ENCODE measurements at places on chromosomes 13 and 19.
A peak's percentile ranks its signal among the peaks of the same experiment; 100 is the strongest.

- ATAC-seq, result no peak
Measured at GRCh38 chr19:3625996-3626472, 556 bp downstream of the CACTIN start.

DNA sequence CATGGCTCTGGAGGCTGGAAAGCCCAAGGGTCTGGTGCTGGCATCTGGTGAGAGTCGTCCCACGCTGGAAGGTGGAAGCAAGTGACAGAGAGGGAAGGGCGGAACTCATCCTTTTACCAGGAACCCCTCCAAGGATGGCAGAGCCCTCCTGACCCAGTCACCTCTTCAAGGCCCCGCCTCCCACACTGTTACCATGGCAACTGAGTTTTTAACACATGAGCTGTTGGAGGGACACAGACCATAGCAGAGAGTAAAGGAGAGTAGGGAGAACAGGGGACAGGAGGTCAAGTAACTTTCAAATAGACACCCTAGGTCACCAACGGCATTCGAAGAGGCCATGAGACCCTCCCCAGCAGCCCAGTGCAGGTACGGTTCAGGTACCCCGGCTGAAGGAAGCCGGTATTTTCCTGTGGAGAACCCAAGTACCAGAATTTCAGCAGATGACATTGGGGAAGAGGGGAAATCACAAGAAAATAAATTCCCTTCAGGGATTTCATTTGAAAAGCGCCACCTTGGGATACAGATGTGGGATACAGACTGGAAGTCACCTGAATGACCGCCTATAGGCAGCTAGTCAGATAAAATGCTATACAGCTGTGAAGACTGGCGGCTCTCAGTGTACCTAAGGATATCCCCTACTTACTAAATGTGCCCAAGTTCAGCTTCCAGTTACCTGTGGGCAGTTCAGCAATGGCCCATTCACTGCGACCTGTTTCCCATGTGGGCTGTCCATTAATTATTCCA lies 8.0 kb downstream of the IL17D start:
- ATAC-seq, result no peak

DNA sequence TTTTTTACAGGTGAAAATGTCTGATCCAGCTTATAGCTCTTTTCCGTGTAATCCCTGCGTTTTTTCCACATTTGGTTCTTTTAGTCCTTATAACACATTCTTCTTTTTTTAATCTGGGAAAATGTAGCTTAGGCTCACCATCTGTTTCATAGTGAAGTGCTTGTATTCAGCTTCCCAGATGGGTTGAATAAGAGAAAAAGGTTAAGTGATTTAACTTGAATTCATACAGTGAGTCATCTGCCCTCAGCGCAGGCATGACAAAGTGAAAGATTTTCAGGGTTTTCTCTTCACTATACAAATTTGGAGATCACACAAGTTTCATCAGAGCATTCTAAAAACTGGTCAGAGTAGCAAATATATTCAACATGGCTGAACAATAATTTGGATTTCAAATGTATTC lies 224.8 kb downstream of the SPRY2 start:
- no peak for ATAC-seq

DNA sequence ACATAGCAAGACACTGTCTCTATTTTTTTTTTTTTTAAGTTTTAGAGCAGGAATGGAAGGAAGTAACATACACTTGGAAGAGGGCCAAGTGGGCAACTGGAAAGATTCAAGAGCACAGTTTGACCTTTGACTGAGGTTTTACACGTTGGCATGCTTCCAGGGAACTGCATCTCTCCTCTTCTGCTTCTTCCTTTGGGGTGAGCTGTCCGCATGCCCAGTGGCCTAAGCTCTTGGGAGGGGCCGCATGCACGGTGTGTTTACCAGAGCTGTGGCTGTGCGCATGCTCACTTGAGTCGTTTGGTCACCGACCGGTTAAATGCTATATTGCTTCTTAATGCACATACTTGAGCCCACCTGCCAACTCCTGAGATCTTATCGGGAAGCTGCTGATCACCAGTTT lies 727.7 kb downstream of the UQCRFS1 start:
- ATAC-seq, result no peak

- no peak for ATAC-seq
Measured at GRCh38 chr19:19568802-19569756, 31.0 kb downstream of the CILP2 start.

- ATAC-seq, result no peak
Measured at GRCh38 chr13:35712907-35713761, 236.6 kb upstream of the MAB21L1 start.

GRCh38 chr19:18883526-18884304 lies 12.2 kb downstream of the CERS1 start:
- no peak for ATAC-seq

DNA sequence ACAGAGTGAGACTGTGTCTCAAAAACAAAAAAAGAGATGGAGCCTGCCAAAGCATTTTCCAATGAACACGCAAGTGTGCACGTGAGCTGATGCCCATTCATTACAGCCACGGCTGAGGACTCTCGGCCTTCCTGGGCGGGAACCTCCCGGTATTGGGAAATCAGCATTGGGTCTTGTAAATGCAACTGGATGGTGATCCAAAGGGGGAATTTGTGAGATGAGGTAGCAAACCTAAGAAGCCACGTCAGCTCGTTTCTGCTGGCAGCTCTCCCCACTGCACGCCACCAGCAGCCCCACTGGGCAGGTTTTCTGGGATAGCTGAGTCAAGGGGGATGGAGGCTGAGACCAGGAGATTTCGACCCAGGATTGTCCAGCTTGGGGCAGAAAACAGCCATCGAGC lies 11.5 kb downstream of the C13orf46 start:
- ATAC-seq, result no peak

GRCh38 chr13:112688560-112689302 lies 1.1 kb upstream of the ATP11A start:
- ATAC-seq, result peak; percentile 14

DNA sequence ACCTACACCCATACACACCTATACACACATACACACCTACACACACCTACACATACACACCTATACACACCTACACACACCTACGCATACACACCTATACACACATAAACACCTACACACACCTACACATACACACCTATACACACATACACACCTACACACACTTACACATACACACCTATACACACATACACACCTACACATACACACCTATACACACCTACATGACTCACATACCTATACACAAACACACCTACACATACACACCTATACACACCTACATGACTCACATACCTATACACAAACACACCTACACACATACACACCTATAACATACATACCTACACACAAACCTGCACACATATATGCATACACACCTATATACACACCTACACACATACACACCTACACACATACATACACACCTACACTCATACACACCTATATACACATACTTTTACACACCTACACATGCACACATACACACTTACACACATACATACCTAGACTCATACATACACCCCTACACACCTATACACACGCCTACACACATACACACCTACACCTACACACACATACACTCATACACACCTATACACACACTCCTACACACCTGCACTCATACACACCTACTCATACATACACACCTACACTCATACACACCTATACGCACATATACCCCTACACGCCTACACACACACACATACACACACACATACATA lies 286.7 kb upstream of the MAB21L1 start:
- ATAC-seq, result no peak

Data from activated CD4-positive, CD25-positive, alpha-beta regulatory T cell treated with anti-CD3 and anti-CD28 coated beads, Interleukin-2, amount 50 U/mL, for 24 hours (primary cell).